ENCODE measurements at places on chromosomes 2 and 18.

DNA sequence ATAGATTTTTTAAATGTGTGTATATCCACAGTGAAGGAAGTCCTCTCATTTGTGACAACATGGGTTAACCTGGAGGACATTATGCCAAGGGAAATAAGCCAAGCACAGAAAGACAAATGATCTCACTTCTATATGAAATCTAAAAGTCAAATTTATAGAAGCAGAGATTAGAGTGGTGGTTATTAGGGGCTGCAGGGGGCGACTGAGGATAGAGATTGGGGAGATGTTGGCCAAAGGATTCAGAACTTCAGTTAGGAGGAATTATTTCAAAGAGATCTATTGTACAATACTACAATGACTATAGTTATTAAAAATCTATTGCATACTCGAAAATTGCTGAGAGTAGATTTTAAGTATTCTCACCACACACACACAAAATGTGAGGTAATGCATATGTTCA, 252.4 kb upstream of the SLC39A10 start:
- no peak for DNase-seq

DNA sequence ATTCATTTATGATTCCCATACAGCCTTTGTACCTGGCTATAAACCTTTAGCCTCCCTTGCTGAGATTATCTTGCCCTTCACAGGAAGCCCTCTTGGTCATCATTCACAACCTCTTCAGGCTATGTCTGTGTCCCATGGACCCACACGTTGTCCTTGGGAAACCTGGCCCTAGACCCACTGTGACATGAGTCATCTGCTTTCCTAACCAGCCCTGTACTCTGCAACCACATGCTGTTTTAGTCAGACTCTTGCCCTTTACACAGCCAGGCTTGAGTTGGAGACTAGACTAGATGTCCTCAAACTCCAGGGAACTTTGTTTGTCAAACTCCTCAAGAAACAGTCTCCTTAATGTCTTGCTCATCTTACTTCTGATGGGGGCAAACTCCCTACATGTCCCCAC, 229.3 kb upstream of the ZSWIM2 start:
- DNase-seq = no peak

GRCh38 chr2:182366628-182367027, 60.2 kb downstream of the PDE1A start:
- DNase-seq = no peak

- no peak for DNase-seq
Measured at GRCh38 chr18:23992941-23993280, 21.6 kb upstream of the TTC39C start.

- DNase-seq = no peak
Measured at GRCh38 chr2:231177156-231178025, 21.0 kb upstream of the ARMC9 start.

Measured in liver (tissue), 10 donors.